Activated CD8-positive, alpha-beta memory T cell treated with anti-CD3 and anti-CD28 coated beads, Interleukin-2, amount 50 U/mL, for 4 hours (primary cell): ENCODE measurements at places on chromosomes 13 and 19.
A peak's percentile ranks its signal among the peaks of the same experiment; 100 is the strongest.

DNA sequence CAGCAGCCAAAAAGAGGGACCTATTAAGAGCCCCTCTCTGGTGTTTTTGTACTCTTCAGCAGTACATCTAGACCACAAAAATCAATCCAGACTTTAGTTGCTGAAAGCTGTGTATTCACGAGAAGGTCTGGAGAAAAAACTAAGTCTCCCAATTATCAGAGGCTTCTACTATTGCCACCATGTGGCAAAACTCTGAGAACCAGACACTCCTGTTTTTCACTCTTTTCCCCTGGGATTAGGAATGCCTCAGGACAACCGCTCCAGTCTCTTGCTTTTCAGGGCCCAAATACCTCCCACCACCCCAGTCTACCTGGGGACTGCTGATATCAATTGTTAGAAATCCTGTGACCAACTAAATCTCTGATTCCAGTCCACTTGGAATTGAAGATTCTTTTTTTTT, 30.1 kb upstream of the OBI1 start:
- DNase-seq = no peak

DNA sequence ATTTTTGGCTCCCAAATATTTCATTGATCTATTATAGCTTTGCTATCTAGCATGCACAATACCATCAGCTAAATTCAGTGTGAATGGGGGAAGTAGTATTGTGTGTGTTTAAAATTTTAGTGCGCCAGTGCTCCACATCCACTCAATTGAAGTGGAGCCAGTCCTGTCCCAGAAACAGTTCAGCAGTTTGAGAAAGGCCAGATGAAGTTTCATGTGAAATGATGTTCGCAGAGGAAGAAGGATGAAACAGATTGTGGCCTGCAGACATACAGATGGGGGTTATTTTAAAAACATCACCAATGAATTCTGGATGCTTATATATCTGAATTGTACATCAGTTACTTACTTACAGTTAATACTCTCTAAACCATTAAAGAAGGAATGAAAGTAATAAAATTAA, 129.4 kb downstream of the SPRY2 start:
- no peak for DNase-seq

- peak; percentile 78 for DNase-seq
Measured at GRCh38 chr19:662207-662961, 630 bp downstream of the RNF126 start.

DNA sequence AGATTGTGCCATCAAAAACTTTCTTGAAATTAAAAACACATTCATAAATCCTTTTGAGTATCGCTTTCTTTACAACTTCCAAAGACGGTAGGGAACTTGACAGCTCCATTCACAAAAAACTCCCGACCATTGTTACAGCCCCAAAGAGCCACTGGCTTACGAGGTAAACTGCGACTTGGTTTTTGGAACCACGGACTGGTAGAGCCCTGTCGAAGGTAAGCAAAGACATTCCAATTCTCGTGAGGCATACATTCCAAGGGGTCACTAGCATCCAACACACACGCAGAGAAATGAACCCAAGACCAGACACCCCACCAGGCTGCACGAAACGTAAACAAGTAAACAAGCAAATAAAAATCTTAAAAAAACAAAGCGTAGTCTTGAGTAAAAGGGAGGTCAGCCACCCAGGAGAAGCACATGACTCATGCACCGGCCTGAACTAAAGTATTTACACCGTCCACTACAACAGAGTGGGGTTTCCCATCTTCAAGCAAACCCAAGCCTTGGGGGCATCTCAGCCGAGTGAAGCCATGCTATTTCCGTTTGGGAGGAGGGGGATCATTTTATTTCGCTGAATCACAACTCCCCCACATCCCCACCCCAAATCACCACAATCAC, 1.4 kb downstream of the BRD4 start:
- peak; percentile 20 for DNase-seq

- no peak for DNase-seq
Measured at GRCh38 chr19:28122734-28123133, 1090.2 kb downstream of the UQCRFS1 start.

DNA sequence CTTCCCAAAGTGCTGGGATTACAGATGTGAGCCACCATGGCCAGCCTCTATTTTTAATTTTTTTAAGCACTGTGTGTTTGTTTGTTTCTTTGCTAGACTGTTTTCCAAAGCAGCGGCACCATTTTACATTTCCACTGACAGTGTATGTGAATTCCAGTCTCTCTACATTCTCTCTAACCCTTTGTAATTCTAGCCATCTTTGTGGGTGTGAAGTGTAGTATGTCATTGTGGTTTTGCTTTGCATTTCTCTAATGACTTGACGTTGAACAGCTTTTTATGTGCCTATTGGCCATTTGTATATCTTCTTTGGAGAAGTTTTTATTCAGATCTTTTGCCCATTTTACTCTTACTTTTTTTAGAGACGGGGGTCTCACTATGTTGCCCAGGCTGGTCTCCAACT, 11.6 kb downstream of the PNPLA6 start:
- no peak for DNase-seq

DNA sequence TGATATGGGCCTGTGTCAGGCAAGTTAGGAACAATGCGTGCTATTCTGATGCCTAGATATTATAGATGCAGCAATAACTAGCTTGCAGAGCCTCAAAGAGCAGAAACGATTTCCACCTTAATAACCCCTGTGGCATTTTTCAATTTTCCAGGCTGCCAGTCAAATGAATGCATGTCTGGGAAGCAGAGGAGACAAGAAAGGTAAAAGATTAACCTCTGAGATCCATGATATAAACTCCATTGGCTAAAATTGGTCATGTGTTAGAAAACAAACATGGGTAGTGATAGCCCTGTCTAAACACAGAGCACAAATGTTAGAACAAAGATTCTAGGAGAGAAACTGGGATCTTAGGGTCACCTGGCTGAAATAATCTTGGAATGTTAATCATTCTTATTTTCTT, 811.1 kb downstream of the DIAPH3 start:
- no peak for DNase-seq

DNA sequence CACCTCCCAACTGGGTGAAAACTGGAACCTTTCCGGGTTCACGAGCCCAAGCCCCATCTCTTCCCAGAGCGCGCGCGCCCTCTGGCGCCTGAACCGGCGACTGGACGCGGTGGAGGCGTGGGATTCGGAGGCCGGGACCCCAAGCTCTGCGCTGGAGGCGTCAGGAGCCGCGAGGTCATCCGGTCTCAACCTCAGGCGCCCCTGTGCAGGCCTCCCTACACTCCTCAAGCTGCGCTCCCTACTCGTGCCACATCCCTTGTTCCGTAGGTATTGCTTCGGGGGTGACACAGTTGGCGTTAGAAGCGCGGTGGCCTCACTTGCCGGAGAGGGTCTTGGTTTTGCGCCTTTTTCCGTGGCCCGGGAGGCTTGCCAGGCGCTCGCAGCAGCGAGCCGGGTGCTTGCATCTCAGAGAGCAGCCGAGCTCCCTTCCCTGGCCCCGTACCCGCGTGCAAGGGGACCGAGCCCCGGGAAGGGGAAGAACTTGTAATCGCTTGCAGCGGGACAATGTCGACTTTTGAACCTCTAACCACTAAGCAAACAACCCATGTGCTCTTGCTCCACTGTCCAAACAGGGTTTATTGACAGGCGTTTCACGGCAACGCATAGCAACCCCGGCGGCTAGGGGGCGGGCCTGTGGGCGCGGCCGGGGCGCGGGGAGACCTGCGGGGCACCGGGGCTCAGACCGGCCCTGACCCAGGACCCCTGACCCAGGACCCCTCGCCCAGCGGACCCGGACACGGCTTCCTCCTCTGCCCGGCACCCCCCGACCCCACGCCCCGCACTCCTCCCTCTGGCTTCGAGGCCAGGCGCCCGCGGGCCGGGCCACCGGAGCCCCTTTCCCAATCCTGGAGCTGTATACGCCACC, 8.5 kb downstream of the CDX2 start:
- no peak for DNase-seq

DNA sequence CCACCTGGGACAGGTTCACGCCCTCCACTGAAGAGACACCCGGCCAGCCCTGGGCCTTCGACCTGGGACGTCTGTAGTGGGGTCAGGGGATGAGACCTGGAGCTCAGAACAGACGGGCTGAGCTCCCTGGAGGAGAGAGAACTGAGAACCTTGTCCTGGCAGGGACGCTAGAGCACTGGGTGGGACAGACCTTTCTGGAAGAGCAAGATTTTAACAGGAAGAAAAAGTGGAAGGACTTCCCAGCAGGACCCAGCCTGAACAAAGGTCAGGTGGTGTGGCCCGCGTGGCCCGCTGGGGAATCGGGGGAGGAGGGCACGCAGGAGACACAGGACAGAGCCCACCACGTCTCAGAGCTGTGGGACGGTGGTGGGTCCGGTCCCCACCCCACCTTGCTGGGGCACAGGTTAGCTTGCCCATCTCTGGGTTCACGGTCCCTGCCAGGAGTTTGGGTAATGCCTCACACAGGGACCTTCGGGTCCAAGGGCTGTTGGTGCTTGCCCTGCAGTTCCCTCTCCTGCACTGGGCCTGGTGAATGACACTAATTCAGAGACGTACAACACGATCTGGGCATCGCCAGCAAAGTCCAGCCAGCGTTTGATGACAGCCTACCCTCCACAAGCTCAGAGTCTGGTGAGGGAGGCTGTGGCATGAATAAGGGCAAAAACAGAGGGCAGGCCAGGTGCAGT, 1.2 kb upstream of the EFNA2 start:
- no peak for DNase-seq

GRCh38 chr13:80177327-80177726, 163.6 kb downstream of the SPRY2 start:
- no peak for DNase-seq

GRCh38 chr13:33776239-33776881, 41.6 kb upstream of the RFC3 start:
- DNase-seq = no peak

- DNase-seq = no peak
Measured at GRCh38 chr19:7913652-7914051, 978 bp upstream of the TGFBR3L start.

DNA sequence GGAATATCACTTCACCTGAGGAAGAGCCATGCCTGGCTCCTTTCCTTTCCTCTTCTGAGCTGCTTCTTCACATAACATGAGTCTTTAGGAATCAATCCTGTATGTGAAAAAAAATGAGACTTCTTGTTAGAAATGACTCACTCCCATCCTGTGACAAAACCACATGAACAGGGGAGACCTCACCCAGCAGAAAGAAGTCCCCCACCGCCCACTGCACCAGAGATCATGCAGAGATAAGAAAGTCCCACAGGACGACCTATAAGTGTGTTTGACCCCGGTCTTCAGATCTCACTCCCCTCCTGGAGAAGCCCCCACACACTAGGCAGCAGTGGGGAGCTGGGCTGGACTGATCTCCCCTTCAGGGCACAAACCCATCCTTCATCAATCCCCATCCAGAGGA, 7.8 kb downstream of the ZNF600 start:
- DNase-seq = peak; percentile 54
